ENCODE measurements at places on chromosomes 7 and 10.

DNA sequence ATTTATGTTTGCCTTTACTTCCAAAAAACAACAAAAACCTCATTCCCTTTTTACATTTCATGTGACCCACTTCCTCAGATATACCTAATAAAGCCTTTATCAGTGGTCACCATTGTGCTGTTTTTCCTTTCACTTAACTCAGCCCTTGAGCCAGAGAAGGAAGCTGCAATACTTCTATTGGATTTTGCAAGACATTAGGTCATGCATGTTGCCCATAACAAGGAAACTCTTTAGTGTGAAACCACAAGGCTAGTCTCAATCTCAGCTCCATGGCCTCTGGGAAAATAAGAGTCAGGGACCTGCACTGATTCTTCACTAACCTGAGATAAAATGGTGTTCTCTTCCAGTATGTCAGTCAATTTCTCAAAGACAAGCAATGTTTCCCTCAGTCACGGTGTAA lies 27.8 kb downstream of the STEAP4 start:
- peak; percentile 37 for DNase-seq

GRCh38 chr7:22622116-22622785 lies 104.7 kb upstream of the IL6 start:
- no peak for DNase-seq

GRCh38 chr7:51927738-51928137 lies 611.1 kb upstream of the COBL start:
- DNase-seq = no peak

DNA sequence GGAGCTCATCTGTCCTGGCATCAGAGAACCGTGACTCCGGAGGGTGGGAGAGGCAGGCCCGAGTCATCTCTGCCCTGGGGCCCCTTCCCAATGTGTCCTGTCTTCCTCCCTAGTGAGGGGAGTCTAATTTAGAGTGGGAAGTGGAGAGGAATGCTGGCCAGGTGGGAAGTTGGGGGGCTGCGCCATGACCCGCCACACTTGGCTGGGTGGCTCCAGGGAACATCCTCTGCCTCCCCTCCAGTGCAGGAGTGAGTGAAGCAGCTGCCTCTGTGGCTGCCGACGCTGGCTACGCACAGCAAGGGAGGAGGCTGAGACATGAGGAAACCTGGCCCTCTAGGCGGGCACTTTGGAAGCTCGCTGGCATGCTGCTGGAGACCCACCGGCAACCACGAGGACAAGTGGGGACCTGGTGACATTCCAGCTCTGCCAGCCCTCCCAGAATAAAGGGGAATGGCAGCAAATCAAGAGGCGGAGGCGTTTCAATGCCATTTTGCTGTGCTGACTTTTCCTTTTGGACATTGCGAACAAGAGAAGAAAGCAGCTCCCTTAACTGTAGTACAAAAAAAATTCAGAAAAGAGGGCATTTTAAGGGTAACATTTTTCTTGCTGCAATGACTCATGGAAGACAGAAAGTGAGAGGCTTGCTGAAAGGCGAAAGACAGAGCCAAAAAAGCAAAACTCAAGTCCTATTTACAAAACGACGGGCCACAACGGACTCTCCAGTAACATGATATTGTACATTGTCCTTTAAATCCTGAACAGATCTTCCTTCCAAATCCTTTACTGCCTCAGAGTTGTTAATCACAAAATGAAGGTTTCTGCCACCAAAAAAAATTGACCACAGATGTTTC lies 121.2 kb upstream of the PITRM1 start:
- DNase-seq = no peak

DNA sequence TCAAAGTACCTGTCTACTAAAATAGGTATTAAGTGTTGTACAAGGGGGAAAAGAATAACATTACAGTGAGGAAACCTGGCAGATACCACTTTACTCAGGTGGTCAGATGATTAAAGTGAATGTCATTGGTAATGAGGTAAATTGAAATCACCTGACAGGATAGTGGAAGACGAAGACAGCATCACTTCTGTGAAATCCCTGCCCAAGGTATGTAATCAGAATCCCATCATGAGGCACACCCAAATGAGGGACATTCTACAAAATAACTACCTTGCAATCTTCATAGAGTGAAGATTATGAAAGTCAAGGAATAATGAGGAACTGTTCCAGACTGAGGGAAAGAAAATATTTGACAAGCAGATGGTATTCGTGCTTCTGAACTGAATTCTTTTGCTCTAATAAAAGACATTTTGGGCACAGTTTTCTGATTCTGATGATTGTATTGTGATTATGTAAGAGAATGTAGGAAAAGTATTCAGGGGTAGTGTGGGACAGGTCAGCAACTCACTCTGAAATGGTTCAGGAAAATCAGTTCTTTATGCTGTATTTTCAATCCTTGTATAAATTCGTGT lies 33.3 kb upstream of the ARMS2 start:
- DNase-seq = no peak

GRCh38 chr7:584122-584465 lies 64.4 kb upstream of the PDGFA start:
- DNase-seq = peak; percentile 50

DNA sequence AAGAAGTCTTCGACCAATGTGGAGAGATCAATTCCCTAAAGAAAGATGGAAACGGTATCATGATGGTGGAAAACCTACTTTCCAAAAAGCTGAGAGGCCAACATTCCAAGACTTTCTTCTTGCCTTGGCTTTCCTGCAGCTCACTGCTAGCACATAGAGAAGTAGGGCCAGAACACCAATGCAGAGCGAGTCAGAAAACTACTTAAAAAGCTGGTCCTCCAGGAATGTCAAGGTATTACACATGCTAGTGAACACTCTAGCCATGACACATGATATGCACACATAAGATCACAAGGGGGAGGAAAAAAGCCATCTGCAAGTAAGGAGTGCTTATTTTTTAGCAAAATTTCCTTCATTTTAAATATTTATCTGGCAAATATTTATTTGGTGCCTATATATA lies 22.7 kb downstream of the GPAM start:
- no peak for DNase-seq

- no peak for DNase-seq
Measured at GRCh38 chr10:49759787-49760551, 2.2 kb downstream of the OGDHL start.

DNA sequence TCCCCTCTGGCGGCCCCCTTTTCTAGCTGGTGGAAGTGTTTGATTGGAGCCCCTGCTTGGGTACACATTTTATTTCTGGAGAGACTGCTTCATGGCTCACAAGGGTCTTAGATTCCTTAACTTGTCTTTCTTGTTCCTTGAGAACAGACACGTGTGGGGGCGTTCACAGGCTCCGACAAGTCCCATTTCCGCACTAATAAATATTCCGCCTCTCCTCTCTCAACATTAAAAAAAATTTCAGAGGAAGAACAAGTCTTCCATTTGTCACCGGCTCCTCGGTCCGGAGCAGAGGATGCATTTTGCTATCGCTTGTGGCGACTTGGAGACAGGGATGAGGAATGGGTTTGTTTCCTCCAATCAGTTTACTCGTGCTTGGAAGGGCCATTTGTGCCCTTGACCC lies 134.0 kb upstream of the PODXL start:
- no peak for DNase-seq

- peak; percentile 60 for DNase-seq
Measured at GRCh38 chr10:88791924-88792323, 10.6 kb upstream of the LIPM start.

- DNase-seq = peak; percentile 47
Measured at GRCh38 chr7:30285067-30285535, 704 bp downstream of the ZNRF2 start.

- DNase-seq = peak; percentile 30
Measured at GRCh38 chr10:122112625-122113160, 123.7 kb downstream of the TACC2 start.

DNA sequence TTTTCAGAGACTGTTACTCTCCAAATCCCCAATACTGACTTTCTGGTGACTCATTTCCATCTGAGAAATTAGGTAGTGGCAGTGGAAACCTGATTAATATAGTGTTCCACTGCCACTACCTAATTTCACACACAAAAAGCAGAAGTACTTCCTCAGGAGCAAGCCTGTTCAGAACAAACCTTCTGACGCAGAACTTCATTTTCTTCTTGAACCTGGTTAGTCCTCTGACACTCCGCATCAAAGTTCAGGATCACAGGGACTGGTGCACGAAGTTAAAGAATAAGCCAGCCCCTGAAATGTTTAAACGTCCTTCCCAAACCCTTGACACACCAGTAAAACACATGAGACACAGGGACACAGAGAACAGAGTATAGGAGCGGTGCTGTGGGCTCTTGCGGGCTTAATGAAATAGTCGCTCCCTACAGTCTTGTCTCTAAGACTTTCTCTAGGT lies 4.4 kb downstream of the WDR91 start:
- peak; percentile 28 for DNase-seq

- DNase-seq = peak; percentile 44
Measured at GRCh38 chr10:92692080-92692671, 2.4 kb downstream of the HHEX start.

DNA sequence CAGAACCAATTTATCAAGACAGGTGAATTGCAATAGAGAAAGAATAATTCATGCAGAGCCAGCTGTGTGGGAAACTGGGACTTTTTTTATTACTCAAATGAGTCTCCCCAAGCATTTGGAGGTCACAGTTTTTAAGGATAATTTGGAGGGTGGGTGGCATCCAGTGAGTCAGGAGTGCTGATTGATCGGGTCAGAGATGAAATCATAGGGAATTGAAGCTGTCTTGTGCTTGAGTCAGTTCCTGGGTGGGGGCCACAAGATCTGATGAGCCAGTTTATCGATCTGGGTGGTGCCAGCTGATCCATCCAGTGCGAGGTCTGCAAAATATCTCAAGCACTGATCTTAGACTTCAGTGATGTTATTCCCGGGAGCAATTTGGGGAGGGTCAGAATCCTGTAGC lies 9.9 kb upstream of the MYO1G start:
- no peak for DNase-seq

DNA sequence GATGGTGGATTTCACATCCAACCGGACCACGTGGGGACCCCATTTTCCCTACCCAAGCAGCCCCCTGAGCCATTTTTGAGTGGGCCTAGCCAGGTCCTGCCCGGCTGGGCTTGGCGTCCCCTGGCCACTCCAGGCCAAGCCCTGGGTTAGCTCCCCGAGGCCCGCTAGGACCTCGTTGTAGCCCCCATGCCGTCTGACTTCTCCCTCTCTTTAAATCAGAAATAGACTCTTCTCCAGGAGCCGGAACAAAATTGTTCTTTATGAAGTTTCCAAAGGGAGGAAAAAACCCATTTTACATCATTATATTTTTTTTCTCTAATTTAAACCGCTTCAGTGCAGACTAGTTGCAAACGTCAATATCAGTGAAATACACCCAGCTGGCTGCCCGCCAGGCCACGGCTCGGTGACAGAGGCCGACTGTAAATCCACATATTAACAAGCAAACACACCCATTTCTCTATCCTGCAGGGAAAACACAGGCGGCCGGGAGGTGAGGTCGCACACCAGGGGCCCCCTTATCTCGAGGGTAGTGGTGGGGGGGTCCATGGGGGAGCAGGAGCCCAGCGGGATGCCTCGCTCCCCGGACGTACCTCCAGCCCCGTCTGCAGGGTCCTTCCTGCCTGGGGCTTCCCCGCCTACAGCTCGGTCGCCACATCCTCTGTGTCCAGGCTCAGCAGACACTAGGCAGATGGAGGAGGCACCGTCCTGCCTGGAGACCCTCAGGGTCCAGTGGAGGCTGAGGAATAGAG lies 72.7 kb downstream of the ELFN1 start:
- peak; percentile 87 for DNase-seq

- DNase-seq = no peak
Measured at GRCh38 chr10:70360215-70360614, 22.2 kb downstream of the LRRC20 start.

- DNase-seq = no peak
Measured at GRCh38 chr10:43226851-43227845, 39.7 kb downstream of the RASGEF1A start.

- no peak for DNase-seq
Measured at GRCh38 chr10:110527731-110528171, 30.0 kb downstream of the DUSP5 start.

- no peak for DNase-seq
Measured at GRCh38 chr7:91191771-91192170, 72.5 kb upstream of the FZD1 start.

GRCh38 chr10:129467359-129468064 lies 471 bp downstream of the MGMT start:
- DNase-seq = peak; percentile 30

DNA sequence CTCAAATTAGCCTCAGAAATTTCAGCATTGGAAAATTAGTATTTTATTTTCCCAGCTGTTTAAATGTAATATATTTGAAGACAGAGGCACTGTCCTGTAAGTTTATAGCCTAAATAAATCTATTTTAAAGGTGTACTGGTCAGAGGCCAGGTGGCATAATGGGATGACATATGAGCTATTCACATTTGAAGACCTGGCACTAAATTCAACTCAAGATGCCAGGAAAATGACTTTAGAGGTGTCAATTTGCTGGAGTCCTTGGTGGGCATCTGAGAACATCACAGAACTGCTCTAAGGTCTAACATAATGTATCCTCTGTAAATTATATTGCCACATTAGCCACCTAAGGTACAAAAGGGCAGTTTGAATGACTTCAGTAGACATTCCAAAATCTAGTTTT lies 348.9 kb upstream of the BMPER start:
- no peak for DNase-seq

GRCh38 chr7:80934321-80934720 lies 15.5 kb upstream of the SEMA3C start:
- no peak for DNase-seq

- no peak for DNase-seq
Measured at GRCh38 chr7:8579661-8580194, 146.3 kb downstream of the NXPH1 start.

- DNase-seq = no peak
Measured at GRCh38 chr10:20415684-20416083, 481.4 kb downstream of the NEBL start.

GRCh38 chr10:2280713-2281300 lies 543.5 kb upstream of the ADARB2 start:
- DNase-seq = no peak

DNA sequence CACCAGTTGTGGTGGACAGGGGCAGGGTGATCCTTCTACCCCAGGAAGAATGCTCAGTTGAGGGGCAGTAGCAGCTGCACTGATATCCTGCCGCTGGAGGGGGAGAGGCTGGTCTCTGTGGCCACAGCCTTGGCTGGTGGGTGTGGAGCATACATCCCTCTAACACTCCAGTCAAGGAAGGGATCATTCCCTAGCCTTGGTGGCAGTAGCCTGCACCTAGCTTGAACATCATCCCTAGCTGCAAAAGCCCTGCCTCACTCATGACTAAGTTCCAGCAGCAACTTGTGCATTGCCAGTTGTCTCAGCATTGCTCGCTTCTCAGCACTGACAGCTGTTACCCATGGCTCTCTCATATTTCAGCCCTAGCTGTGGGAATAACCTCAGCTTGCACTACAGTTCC lies 688.9 kb upstream of the POT1 start:
- DNase-seq = no peak

DNA sequence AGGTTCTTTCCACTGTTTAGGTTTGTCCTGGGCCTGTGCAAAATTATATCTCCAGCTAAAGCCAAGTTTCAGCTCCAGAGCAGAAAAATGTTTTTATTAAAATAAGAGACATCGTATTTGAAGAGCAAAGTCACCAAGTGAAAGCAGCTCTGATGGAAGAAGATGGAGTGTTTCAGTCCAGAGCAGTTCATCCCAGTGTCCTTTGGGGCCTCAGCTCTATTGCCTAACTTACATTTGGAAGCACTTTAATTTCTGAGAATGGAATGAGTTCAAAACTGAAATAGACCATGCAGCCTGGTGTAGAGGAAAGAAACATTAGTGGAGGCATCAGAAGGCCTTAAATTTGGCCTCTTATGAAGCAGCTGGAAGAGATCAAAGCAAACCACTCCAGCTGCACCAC lies 545.2 kb downstream of the SORCS1 start:
- DNase-seq = no peak

GRCh38 chr10:36181426-36182178 lies 539.5 kb upstream of the FZD8 start:
- no peak for DNase-seq
